ENCODE measurements at places on chromosomes 4 and X. TPM values are rescaled to one million over a fixed set of nuclear protein-coding genes. Genes with fewer than 3 reads are reported as not detected.

DNA sequence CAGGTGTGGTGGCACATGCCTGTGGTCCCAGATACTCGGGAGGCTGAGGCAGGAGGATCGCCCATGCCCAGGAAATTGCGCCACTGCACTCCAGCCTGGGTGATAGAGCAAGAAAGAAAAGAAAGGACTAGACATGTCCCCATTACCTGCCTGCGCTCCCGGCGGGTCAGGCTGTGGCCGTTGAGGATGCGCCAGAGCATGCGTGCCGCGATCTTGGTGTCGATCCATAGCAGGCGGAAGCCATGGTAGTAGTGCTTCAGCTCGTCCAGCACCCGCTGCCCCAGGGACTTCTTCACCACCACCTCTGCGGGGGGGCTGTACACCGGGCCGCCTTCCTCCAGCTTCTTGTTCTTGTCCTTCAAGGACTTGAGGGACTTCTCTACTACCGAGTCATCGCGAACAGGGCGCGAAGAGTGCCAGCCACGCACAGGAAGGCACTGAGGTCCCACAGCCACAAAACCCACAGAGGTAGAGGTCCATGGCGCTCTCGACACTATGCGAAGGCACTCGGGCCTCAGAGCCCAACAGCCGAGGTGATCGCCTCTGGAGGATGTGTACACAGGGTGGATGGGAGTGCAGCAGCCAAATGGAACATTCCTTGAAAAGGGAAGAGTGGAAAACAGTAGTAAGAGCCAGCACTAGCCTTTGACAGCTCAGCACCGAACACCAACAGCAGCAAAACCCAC, 14.6 kb downstream of the LETM1 start:
- no peak for DNase-seq

DNA sequence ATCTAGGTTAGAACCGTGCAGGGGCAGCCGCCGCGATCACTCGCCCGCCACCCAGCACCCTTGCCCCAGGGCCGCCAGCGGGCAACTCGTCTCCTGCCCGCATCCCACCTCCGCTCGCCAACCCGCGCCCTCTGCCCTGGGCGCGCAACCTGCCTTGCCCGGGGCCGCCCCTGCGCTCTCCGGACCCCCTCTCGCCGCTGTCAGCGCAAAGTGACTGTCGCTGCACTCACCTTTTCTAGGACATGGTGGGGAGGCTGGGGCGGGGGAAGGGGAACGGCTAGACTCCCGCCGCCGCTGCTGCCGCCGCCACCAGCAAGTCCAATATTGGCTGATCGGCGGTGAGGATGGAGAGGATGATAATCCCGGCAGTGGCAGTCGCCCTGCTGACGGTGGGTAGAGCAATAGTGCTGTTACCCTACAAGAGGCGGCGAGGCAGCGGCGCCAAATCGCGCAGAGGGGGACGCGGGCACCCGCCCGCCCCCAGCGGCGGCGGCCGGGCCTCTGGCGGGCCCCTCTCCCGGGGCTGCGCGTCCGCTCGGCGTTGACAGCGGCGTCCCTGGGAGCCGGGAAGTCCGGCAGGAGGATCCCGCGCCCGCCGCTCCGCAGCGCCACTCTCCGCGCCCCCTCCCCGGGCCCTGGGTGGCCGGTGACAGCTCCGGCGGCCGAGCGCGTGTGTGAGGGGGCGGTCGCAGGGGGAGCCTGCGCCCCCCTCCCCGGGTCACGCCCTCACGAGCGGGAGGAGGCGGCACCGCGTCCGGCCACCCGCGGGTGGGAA, 2.3 kb upstream of the NR3C2 start:
- no peak for DNase-seq

DNA sequence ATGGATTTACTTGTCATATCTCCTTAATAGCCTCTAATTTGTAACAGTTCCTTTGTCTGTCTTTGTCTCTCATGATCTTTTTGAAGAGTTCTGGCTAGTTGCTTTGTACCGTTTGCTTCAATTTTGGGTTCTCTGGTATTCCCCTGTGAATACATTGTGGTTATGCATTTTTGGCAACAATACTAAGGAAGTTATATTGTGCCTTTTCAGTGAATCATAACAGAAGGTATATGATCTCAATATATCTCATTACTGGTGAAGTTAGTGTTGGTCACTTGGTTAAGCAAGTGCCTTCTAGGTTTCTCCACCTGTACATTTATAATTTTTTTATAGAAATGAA, 48.6 kb downstream of the DCLK2 start:
- no peak for DNase-seq

DNA sequence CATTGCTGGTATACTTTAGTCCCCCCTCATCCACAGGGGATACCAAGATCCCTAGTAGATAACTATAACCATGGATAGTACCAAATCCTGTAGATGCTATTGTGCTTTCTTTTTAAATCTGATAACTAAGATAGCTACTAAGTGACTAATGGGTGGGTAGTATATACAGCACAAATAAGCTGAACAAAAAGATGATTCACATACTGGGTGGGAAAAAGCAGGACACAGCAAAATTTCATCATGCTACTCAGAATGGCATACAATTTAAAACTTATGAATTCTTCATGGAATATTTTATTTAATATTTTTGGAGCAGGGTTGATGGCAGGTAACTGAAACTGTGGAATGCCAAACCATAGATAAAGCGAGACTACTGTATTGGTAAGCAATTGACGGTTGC, 161.6 kb downstream of the IL15 start:
- DNase-seq = no peak

DNA sequence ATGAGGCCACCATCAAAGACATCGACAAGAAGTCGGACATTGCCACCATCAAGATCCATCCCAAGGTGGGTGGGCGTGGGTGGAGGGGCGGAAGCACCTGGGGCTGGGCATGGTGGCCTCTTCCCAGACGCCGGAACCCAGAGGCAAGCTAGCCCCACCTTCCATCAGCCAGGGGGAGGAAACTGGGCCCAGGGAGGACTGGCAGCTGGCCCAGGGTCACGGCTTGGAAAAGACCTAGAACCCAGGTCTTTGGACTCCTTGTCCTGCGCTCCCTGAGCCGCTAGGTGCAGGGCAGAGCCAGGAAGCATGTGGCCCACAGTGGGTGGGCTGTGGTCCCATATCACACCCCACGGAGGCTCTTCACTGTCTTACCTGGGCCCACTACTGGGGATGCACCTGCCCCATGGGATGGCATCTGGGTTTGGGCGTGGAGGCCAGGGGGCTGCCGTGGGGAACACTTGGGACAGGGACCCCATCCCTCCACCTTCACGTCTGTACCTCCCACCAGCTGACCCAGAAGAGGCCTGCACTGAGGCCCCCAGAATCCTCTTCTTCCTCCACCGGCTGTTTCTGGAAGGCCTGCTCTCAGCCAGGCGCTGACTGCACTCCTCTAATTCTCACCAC, 17.3 kb downstream of the HTRA3 start:
- DNase-seq = no peak

DNA sequence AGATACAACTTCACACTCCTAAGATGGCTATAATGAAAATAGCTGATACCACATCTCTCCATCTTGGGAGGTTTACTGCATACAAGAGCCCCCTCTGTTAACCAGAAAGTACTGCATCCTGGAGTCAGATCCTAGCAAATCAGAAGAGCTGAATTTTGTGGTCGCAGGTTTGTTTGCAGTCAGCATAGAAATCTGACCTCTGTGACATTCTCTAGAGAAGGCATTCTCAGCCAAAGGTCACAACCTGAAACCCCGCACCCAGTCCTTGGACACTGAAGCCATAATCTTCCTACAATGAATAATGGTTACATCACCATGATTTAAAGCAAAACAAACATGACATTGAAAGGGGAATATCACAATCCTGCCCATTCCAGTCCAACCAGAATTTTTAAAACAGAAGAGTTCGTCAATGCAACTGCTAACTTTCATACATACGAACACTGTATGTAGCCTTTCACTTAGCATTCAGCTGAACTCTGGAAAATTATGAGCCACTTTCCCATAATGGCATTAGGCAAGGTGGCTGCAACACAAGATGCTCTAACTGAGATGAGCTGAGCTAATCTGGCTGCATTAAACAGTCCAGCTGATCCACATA, 17.6 kb downstream of the HS6ST2 start:
- DNase-seq = no peak

TMSB15A gene
- polyA plus RNA-seq = 80.4 TPM

DDIT4L gene
- 2.5 TPM for polyA plus RNA-seq

- peak; percentile 15 for DNase-seq
Measured at GRCh38 chrX:34918856-34919255, 23.7 kb upstream of the FAM47B start.

KIAA1210 gene
- polyA plus RNA-seq = 1.5 TPM

LEF1 gene
- polyA plus RNA-seq = 83.2 TPM

GRCh38 chrX:154369449-154370299, 4.8 kb downstream of the FLNA start:
- DNase-seq = peak; percentile 80

DNA sequence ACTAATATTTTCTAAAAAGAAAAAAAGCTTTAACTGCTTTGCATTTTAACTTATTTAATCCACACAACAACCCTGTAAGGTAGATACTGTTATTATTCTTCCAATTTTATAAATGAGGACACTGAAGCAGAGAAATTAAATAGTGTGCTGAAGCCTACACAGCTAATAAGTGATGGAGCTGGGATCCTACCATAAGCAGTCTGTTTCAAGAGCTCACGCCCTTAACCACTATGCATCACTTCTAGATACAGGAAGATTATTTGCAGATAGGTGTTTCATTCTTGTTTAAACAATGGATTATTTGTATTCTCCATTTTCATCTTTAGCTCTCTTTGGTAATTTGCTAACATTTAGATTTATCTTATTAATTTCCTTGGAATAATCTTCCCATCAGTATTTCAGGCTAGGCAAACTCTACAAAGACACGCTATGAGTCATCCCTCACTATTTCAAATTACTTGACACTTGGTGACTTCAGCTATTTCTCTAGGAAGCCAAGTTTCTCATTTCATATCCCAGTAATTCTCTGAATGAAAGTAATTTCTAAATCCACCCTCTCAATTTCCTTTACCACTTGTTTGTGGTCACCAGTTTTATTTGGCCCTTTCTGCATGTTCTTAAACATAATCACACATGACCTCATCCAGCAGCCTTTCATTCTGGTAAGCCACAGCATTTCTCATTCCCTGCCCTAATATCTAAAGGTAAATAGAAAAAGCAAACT, 67.3 kb downstream of the ASB9 start:
- DNase-seq = no peak

PHEX gene
- 0.38 TPM for polyA plus RNA-seq

DCAF4L1 gene
- 0.42 TPM for polyA plus RNA-seq

PPP1R2C gene
- polyA plus RNA-seq = not detected

DNA sequence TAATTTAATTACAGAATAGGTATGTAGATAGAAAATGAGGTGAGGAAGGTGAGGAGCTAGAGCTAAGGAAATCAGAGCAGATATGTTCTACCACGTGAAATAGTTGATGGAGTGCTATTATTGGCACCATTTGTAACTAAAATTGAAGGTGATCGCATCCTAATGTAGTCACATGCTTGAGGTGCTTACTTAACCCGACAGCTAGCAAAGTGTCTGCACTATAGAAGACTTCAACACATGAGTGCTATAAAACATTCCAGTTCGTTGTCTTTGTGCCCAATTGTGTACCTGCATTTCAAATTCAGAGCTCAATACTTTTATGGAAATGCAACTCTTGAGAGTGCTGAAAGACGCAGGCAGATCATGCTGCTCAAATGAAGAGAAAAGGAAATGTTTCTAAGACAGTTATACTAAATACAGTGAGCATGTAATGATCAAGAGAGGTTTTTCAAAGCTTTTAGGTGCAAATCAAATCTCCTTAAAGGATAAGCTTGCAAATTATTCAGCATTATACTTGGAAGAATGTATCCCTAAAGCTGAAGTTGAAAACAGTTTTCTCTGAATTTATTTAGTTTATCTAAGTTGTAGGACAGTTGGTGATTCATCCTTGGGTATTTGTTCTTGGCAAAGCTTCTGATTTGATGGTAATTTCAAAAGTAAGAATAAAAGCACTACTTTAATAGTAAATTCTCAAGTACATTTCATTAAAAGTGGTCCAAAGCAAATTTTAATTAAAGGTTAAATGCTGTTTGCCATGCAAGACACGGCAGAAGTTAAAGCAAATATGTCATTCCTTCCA, 223.9 kb upstream of the EPHA5 start:
- no peak for DNase-seq

DNA sequence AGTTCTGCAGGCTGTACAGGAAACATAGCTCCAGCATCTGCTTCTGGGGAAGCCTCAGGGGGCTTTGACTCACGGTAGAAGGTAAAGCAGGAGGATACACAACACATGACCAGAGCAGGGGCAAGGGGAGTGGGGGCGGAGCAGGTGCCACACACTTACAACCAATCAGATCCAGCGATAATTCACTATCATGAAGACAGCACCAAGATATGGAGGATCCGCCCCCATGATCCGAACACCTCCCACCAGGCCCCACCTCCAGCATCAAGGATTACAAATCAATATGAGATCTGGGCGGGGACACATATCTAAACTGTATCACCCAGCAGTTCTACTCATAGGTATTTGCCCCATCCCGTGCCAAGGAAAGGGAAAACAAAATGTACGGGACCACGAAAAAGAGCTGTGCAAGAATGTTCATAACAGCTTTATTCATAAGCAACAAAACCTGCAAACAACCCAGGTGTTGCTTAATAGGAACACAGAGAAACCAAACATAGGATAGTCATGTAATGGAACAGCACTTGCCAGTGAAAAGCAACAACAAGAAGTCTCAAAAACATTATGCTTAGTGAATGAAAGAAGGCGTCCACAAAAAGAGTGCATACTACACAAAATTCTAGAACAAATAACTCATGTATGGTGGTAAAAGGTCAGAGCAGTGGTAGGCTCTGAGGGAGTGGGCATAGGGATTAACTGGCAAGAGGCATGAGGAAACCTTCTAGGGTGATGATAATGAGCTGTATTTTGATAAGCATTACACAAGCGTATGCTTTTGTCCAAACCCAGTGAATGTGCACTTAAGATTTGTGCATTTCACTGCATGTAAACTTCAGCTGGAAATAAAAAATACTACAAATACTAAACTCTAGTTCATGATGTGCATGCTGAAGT, 130.9 kb upstream of the FAM9B start:
- DNase-seq = no peak

PAGE2 gene
- not detected for polyA plus RNA-seq

DNA sequence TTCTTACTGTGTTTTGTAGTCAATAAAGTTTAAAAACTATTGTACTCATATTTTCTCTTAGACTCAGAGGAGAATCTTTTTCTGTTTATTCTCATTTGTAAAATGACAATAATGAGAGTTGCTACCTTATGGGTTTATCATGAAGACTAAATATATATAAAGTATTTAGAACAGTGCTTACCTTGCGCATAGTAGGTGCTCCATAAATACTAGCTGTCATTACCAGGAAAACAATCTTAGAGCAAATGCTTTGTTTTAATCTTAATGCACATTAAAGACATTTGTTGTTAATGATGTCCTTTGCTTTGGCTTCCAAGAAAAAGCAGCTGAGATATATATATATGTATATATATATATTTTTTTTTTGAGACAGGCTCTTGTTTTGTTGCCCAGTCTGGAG, 44.9 kb downstream of the FIP1L1 start:
- DNase-seq = no peak

- no peak for DNase-seq
Measured at GRCh38 chrX:139795196-139795595, 87.2 kb upstream of the MCF2 start.

DNA sequence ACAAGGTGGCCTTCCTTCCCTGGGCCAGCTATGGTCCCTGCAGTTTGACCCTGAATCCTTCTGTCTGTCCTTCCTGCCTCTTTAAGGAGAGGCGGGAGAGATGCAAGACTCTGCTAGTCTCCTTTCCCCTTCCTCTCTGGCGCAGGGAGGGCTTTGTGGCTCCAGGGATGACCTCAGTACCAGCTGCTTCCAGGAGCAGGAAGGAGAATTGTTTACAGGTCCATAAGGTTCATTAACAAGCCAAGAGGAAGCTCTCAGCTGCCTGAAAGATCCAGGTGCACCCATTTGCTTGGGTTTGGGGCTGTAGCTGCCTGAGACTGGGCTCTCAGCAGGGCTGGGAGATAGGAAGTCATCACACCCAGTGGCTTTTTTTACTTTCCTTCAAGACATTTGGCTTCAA, 4.0 kb upstream of the FATE1 start:
- no peak for DNase-seq

Measured in left kidney (tissue), 8 donors.